ENCODE measurements at places on chromosomes 4 and X. TPM values are rescaled to one million over a fixed set of nuclear protein-coding genes. Genes with fewer than 3 reads are reported as not detected.

Gene PNMA6E
- total RNA-seq = not detected

Gene POLN
- 2.2 TPM for total RNA-seq

Gene HPSE
- 3.7 TPM for total RNA-seq

Gene MYOZ2
- 0.98 TPM for total RNA-seq

Gene FGFR3
- 2.2 TPM for total RNA-seq

Gene HSD17B13
- total RNA-seq = not detected

Gene RIPPLY1
- total RNA-seq = not detected

Gene POLR2B
- 85.6 TPM for total RNA-seq

Gene RAB39B
- total RNA-seq = 1.6 TPM

Gene HTR2C
- not detected for total RNA-seq

Gene CCDC149
- total RNA-seq = 4.4 TPM

Gene OTUD6A
- total RNA-seq = not detected

Gene TCP11X2
- total RNA-seq = not detected

Gene PLS3
- total RNA-seq = 117 TPM

Gene GAGE1
- total RNA-seq = not detected

Gene APBB2
- 40.9 TPM for total RNA-seq

Gene ATP7A
- total RNA-seq = 7.0 TPM

Gene CXCL3
- total RNA-seq = 3.7 TPM

Gene HDAC6
- 30.5 TPM for total RNA-seq

Gene ADGRG2
- 11.9 TPM for total RNA-seq

Gene IL21
- not detected for total RNA-seq

Gene CASP6
- total RNA-seq = 12.7 TPM

Gene C4orf50
- total RNA-seq = not detected

Gene HAUS3
- 7.0 TPM for total RNA-seq

Gene ABCG2
- total RNA-seq = 0.39 TPM

Gene MAGEB10
- total RNA-seq = not detected

Gene CORIN
- under 0.01 TPM for total RNA-seq

Gene OTUD5
- 23.7 TPM for total RNA-seq

Gene ANK2
- 150 TPM for total RNA-seq

Gene CA5B
- total RNA-seq = 14.0 TPM

Gene TLR3
- 3.9 TPM for total RNA-seq

Gene GLRA2
- not detected for total RNA-seq

Gene NSDHL
- total RNA-seq = 32.3 TPM

Gene DRP2
- under 0.01 TPM for total RNA-seq

Gene BMPR1B
- 7.7 TPM for total RNA-seq

Gene DCX
- not detected for total RNA-seq

Gene RTL3
- total RNA-seq = not detected

Gene TEX13A
- total RNA-seq = not detected

Gene FTHL17
- not detected for total RNA-seq

Gene PCDH7
- total RNA-seq = 2.7 TPM

Gene MSANTD1
- 0.37 TPM for total RNA-seq

Gene TLR7
- not detected for total RNA-seq

Gene NDST4
- total RNA-seq = not detected

Gene RIBC1
- total RNA-seq = 0.73 TPM

Gene TAB3
- total RNA-seq = 9.9 TPM

Gene AFF2
- 0.37 TPM for total RNA-seq

Gene PRKX
- total RNA-seq = 19.2 TPM

Gene LAGE3
- total RNA-seq = 9.0 TPM
